ENCODE measurements at places on chromosomes 3 and 15. TPM values are rescaled to one million over a fixed set of nuclear protein-coding genes. Genes with fewer than 3 reads are reported as not detected.

AP3B2 gene
- total RNA-seq: 0.10 TPM

SMARCC1 gene
- 57.0 TPM for total RNA-seq

CADPS gene
- under 0.01 TPM for total RNA-seq

RARB gene
- total RNA-seq: not detected

LRTM1 gene
- total RNA-seq: not detected

CAPN3 gene
- total RNA-seq: 4.1 TPM

GOLGA8G gene
- total RNA-seq: not detected

LRRC2 gene
- total RNA-seq: 0.10 TPM

DPPA2 gene
- not detected for total RNA-seq

TUBGCP4 gene
- 4.9 TPM for total RNA-seq

CCDC54 gene
- total RNA-seq: not detected
